ENCODE measurements at places on chromosomes 5 and 9.

- DNase-seq: no peak
Observed at GRCh38 chr5:136516637-136517036, 151.3 kb upstream of the TRPC7 start.

DNA sequence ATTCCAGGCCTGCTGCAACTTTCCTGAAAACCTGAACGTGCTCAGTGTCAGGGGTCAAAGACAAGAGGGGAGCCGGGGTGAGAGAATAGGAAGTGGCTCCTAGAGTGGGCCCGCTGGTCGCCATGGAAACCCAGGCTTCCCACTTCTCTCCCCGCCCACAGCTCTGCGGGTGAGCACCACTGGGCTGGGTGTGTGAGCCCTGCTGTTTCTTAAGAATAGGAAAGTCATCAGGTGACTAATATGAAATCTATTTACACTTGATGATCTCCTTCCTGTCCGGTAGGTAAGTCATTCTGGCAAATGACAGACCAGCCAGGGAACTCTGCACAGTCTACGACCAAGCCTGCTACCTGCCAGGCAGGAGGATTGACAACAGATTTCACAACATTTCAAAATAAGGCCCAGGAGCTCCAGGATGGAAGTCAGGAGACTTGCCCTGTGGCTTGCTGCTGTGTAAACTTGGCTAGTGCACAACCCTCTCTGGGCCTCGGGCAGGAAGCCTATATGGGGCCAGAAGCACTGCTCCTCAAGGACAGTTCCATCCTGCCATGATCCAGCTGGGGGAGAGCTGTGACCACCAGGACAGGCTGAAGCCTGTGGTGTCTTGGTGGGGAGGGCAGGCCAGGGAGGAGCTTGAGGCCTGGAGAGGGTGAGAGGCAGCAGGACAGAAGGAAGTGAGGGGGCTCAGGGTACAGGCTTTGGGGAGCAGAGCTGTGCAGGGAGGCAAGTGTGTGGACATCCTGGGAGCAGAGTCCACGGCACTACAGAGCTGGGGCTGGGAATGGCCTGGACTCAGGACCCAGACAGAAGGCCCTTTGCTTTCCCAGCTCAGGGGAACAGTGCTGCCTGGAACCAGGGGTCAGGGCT, 60.6 kb downstream of the SHB start:
- peak; percentile 89 for DNase-seq

DNA sequence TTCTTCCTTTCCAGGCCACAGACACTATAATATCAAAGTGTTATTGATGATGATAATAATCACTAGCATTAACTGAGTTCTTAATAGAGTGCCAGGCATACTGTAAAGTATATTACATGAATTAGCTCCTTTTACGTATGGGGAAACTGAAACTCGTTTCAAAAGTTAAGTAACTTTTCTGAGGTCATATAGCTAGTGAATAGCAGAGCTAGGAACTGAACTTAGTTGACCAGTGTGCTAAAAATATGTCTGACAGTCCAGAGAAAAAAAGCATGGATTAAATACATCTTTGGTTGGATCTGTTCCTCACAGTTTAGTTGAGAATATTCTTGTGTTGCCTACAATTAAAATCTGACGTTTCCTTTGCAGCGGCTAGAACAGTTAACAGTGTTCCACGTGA, 18.4 kb upstream of the CATSPER3 start:
- DNase-seq: no peak

DNA sequence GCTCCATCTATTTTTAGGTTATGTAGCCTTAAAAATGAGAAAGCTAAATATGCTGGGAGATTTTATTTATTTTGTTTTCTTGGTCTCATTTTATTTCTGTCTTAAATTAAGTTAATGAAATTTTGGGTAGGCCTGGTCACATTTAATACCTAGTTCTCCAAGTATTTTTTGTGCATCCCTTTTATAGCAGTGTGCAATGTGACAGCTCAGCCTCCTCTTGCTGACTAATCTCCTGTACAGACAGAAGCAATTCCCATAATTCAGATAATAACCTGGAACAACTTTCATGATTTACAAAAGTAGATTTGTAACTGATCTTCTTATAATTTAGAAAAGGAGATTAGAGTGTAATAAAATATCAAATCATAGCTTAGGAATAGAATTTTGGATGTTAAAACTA, 403.9 kb downstream of the ADGRV1 start:
- no peak for DNase-seq

DNA sequence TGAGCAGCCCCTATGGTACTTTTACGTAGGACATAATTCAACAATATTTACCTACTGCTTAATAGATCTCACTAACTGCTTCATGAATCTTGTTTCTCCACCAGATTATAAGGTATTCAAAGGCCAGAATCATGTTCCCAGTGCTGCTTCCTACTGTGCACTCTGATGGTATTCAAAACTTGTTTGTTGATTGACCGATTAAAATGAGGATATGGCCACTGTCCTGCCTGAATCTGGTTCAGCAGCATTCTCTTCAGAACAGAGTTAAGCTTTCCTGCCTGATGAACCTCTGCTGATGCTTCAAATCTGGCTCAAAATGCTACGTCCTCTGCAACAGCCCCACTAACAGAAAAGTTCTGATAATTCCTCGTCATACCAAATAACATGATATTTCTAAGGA, 150.7 kb upstream of the ZNF462 start:
- DNase-seq: no peak

Data from islet precursor cell (in vitro differentiated cells).